GM12878 (cell line): ENCODE measurements at places on chromosomes 4 and X. TPM values are rescaled to one million over a fixed set of nuclear protein-coding genes. Genes with fewer than 3 reads are reported as not detected.

Gene RAB39B
- total RNA-seq = 6.5 and 7.6 TPM in 2 replicates

DNA sequence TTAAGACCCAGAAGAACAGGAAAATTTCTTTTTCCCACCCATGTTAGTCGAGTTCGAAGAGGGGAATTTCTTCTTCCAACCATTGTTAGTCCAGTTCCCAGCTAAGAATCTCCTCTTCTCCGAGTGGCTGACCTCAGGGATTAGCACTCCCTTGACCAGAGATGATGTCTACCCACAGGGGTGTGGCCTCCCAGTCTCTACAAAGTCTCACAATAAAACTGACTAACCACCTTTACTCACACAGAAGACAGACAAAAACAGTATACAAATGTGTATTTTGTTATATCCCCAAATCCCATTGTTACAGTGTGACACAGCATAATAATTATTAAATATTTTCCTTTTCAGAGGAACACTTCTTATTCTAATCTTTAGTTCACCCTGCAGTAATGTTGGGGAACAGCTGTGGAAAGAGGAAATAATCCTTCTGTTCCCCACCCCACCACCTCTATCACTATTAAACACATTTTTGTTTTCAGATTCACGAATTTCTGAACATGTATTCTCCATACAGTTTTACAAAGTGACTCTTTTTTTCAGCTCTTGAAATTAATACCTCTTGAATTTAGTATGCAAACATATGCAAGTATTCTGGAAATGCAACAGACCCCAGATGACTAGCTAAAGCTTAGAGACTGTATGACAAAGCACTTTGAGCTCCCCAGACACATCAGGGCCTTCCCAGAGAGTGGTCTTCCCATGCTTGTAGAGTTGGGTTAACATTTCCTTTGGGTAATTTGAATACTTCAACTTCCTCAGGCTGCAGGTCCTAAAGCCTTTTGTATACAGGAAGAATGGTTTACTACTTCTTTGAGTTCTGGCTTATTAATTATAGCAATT, 62.5 kb upstream of the NFKB1 start:
- DNase-seq = no peak

GRCh38 chrX:51825436-51825835, 68.0 kb upstream of the MAGED1 start:
- DNase-seq = no peak

DNA sequence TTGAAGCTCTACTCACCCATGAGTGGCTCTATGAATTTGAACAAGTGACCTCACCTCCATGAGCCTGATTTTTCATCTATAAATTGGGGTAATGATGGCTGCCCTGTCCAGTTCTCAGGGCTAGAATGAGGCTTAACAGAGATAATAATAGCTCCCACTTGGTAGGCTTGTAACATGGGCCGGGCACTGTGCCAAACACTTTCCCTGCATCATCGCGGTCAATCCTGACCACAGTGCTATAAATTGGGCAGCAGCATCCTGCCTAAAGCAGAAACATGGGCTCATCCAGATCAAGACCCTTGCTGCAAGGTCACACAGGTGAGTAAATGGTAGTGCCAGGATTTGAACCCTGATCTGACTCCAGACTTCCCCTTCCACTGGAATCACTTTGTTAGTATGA, 12.8 kb downstream of the APLN start:
- DNase-seq = no peak

Gene NLGN3
- 0.33 and 0.56 TPM in 2 replicates for total RNA-seq

DNA sequence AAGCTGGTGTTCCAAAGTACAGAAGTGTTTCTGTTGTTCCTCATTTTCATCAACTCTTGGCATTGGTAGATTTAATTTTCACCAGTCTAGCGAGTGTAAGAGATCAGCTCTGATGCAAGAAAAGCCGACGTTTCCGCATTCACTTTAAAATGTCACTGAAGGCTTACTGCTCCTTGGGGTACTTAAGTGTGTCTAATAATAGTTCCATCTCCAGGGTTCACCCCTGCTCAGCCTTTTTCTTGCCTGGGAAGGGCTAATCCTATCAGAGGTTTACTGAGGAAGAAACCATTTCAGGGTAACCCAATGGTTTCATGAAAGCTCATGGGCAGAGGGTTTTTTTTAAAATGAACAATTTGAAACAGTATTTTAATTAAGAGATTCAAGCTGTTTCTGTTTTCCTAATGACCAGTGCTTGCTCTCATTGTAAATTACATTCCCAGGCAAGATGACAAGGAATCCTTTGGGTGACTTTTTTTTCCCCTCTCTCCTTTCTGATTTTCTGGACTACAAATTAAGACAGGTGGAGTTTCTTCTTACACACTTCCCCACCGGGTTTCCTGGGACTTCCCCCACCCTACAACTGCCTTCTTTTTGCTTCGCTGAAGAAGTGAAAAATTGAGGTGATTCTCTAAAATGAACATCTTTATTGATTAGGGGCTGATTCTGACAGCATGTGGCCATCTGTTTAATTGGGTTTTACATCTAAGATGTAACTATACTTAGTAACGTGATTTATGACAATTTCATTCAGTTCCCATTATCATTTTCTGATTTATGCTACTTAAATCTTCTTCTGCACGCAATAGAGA, 78.7 kb upstream of the CBLL2 start:
- no peak for DNase-seq

GRCh38 chrX:29530501-29530900, 684.9 kb upstream of the MAGEB2 start:
- DNase-seq = no peak

Gene TBC1D9
- total RNA-seq = 12.9 and 14.9 TPM in 2 replicates

Gene CFP
- 4.9 and 7.2 TPM in 2 replicates for total RNA-seq

DNA sequence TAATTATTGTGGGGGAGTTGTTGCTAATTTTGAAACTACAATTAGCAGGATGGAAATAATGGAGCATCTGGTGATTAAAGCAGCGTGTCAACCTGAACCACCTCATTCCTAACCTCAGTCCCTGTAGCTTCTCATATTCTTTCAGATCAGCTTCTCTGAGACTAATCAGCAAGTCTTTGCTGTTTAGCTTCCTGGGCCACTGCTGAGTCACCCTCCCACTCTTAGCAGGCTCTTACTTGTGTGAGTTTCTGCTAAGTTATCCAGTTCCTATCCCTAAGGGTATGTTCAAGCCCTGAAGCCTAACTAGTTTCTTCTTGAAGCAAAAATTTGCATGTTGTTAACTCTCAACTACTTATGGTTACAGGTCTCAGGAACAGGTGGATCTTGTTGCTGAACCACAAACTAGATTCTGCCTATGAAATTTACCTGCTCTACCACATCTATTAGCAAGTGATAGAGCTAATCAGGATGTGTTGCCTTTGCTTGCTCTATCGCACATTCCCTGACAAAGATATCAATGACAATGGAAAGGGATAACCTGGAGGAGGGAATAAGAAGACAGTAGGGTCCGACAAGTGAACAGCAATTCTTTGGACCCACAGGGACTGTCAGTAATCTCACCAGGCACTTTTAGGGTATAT, 134.2 kb downstream of the EIF4E start:
- no peak for DNase-seq

DNA sequence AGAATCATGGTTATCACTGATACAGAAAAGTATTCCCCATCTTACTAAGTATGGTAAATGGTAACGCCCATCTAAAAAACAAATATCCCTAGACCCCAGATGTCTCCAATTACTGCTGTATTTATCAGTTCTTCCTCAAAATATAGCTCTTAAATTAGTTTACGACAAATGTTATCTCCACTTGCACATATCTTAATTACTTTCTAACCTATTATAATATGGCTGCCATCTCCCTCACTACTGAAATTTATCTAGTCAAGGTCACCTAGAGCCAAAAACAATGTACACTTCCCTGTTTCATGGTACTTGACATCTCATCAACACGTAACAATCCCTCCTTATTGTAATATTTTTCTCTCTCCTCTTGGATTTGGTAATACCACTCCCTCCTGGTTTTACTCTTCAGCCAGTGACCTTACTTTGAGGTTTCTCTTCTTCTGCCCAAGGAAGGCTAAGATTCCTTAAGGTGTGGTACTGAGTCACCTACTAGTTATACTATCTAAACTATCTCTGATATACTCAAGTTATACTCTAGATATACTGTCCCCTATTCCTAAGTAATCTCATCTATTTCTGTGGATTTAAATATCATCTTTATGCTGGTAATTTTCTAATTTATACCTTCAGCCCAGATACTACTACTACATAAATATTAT, 8.6 kb downstream of the LCORL start:
- no peak for DNase-seq

DNA sequence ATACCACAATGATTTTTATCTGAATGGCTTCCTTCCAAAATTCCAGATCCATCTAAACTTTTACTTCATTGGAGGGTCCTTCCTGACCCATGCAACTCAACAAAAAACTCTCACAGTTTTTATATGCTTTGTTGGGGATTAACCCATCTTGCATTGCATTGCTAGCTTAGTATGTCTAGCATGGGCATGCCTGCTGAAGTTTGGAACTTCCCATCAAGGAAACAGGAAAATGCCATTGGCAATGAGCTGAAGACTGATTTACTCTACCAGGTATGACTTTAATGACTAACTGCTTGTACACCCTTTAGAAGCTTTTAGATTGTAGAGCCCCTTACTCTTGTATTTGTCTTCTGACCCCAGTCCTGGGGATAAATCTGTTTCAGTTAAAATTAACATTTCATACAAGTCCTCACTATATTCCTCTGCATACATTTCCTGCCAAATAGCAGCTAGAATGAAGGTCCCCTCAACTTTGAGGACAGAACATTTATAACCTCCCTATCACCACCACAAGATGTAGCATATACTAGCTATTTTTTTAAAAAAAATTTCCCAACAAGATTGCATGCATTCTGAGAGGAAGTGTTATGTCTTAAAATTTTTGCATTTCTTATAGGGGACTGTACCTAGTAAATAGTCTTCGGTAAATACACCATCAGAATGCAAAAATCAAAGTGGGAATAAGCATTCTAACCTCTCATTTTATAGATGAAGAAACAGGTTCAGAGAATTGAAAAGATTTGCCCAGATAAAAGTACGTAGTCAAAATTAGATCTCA, 52.5 kb upstream of the ATXN3L start:
- DNase-seq = no peak

DNA sequence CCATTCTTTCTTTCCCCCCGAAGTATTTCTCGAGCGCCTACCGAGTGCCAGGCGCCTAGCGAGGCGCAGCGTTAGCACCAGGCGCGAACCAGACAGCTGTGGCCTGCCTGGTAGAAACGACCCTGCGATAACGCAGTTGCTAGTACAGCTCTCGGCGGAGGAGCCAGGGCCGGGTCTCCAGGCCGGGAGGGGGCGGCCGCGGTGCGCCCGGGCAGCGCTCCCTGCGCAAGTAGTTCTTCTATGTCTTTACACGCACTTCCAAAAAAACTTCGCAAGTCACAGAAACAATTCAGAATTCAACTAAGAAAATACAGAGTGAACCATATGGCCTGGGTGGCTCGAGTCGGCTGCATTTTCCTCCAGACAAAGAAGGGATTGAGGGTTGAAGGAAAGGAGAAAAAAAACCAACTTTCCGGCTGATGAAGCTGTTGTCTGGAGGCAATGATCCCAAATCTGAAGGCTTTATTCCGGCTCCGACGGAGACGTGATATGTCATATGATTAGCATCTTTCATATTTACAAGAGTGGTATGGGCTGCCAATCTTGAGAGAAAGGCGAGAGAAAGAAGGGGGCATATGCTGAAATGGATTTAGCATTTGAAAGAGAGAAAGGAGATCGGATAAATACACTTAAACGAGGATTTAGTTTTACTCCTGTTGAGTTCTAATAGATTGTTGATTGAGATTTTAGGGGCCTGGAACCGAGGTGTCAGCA, 7.2 kb upstream of the NEUROG2 start:
- no peak for DNase-seq

DNA sequence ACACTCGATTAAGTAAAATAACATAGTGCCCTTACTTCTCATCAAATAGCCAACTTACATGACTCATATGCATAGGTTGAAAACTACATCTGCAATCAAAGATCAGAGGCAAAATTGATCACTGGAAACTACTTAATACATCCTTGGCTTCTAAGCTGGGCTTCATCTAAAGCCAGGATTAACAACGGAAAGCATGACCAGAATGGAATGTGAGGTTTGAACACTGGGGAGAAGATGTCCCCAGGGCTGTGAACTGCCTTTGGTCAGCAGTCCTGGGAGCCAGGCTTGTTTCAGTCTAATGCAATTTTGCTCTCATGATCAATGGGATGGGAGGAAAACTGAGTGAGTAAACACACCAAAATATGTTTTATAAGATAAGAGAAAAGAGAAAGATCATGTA, 192.5 kb upstream of the TTC29 start:
- no peak for DNase-seq

Gene CENPVL3
- total RNA-seq = not detected in 2 replicates

DNA sequence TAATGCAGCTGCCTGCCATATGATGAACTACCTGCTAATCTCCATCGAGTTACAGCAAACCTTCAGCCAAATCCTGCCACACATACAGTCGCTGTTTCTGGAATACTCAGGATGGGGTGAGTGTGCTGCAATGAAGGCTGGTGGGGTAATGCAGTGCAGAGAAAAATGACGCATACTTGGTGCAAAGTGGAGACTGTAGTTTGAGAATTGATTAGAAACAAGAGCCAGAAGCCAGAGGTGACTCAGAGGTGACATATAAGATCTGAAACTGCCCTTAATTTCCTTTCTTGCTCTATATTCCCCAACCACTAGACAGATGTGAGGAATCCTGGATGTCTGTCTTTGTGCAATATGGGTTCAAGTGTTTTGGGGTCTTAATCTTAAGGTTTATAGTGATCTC, 22.0 kb downstream of the C4orf54 start:
- no peak for DNase-seq

DNA sequence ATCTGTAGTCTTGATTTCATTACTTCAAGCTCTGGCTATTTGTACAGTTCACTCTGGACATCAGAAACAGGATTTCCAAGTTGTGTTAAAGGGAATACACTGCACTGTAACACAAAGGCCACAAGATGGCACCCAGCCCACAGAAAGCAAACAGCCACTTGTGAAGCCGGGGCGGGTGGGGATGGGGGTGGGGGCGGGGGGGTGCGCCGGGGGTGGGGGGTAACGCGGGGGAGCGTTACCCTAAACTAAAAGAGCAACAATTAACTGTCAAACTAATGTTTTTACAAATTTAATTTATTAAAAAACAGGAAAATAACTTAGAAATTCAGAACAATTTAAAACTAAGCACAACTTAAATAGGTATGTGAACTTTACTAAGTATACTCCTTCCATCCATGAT, 27.3 kb downstream of the PRDX4 start:
- DNase-seq = peak; percentile 11

- DNase-seq = no peak
These were observed 93.7 kb downstream of the FAAH2 start for GRCh38 chrX:57380026-57380796.

DNA sequence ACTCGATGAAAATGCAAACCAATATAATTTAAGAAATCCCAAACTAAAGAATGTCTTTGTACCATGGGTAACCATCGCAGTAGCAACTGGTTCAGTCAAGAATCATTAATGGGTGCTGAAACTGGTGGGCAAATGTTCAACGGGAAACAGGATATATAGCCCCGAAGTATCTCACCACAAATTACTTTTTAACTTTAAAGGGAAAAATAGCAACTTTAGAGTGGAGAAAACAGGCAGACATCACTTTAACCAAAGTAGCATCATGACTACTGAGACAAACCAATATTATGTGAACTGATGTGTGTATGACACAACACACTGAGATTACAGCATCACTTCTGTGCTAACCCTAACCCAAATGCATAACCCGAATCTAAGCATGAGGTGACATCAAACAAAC, 33.8 kb upstream of the SLAIN2 start:
- no peak for DNase-seq

Gene SLC39A8
- 34.0 and 36.3 TPM in 2 replicates for total RNA-seq

- DNase-seq = no peak
These were observed 1.7 kb downstream of the SPRY1 start for GRCh38 chr4:123398066-123398852.

Gene CT45A5
- not detected in 2 replicates for total RNA-seq

- no peak for DNase-seq
These were observed 22.4 kb upstream of the CPLX1 start for GRCh38 chr4:848307-848691.
